ENCODE measurements at places on chromosomes 2 and 18.

DNA sequence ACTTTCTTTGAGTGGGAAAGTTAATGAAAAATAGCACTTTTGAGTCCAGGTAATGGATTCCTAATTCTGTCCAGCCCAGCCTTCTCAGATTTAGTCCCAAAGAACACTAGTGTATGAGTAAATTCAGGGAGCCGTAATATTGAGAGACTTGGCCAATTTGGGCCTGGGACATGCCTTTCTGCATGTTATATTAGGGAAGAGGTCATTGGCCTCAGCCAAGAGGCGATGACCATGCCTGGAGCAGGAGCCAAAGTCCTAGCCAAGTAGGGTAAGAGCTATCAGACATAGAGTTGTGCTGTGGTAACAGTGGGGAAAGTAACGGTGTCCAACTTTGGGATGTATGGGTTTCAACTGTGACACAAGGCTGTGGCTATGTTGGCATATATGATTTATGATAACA lies 336.5 kb upstream of the ZNF804A start:
- no peak for DNase-seq

- DNase-seq: no peak
These were observed 5.7 kb downstream of the PSME4 start for GRCh38 chr2:53964987-53965687.

DNA sequence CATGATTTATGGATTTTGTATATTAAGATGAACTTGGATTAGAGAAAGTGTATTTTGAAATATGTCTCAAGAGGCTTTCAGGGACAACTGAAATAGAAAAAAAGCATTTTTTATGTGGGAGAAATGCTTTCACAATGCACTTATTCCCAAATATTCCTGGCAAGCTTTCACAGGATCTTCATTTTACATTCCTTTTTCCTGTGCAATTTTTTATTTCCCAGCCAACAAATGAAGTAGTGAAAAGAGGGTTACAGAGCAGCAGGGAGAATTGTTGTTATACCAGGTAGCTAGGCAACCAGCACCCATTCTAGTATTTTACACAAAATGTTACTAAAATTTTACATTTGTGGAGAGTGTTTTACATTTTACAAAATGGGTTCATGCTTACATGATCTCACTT lies 167.0 kb upstream of the RPRM start:
- no peak for DNase-seq

GRCh38 chr2:111909079-111909478 lies 10.7 kb downstream of the MERTK start:
- DNase-seq: peak; percentile 47

DNA sequence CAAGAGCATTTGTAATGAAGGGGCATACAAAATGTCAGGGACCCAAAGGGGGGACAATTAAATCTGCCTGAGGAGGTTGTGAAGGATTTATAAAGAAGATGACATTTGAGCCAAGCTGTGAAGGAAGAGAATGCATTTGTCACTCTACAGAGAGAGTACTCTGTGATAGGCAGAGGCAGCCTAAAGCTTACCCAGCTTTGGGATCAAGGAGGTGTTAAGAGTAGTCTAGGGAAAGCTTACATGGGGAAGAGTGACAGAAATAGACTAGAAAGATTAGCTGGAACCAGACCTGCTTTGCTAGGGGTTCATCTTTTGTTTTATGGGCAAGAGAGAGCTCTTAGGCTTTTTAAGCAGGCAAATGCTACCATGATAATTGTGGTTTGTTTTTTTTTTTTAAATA lies 169.1 kb upstream of the CYP26B1 start:
- peak; percentile 72 for DNase-seq

DNA sequence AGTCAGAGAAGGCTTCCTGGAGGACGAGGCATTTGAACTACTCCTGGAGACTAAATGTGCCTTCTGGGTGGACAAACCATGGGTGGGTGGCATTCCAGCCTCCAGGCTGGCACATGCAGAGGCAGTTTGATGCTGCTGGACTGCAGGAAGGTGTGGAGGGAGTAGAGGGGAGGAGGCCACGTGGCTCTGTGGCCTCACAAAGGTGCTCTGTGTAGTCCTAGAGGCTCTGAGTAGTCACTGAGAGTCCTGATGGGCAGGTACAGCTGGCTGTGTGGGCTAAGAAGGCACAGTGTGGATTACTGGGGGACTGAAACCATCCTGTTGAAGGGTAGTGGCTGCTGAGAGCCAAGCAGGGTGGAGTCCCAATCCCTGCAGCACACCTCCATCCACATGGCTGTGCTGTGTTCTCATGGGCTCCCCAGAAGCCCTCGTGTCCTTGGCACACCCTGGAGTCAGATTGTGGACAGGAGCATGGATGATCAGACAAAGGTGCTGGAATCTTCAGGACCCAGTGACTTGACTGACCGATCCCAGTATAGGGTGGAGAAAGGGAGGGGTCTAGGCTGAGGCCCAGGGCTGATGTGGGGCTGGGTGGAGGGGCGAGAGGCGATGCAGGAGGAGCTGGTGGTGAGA lies 87.4 kb upstream of the HS6ST1 start:
- peak; percentile 66 for DNase-seq

DNA sequence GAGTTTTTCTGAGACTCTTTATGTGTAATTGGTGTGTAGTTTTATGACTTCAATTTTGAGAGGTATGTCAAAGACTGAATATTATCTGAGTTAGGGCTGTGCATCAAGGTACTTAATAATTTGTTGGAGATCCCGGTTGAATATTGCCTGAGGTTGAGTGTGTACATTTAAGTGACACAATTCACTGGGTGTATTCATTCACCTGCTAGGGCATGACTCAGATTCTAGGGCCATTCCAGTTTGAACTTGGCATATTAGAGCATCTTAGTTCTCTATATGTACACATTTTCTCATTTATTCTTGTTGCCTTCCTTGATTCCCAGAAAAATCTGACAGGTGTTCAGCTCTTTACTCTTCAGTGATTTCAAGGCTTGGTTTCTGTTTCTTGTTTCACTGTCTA lies 12.5 kb downstream of the MAP4K4 start:
- DNase-seq: no peak

DNA sequence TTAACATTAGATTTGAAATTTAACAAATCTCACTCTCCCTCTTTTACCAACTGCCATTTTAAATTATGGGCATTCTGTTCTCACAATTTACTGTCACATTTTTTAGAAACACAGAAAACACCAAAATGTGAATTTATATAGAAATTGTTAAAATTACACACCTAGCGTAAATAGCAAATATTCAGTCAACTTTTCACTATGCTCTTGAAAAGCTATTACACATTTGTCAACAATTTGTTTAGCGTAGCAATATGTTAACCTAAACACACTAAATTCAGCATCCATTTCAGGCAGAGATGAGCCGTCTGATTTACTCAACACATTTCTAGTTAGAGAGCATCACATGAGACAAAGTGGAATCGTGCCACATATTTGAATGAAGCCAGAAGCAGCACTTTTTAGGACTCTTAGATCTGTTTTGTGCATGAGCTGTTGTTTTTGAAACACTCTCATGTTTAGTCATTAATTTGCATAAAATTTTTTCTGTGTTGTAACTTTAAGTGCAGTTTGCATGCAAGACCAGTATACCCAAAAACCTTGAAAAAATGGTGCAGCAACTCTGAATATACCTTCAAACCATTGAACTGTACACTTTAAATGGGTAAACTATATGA lies 8.2 kb downstream of the TTC32 start:
- no peak for DNase-seq

- DNase-seq: no peak
These were observed 612.8 kb downstream of the RNF144A start for GRCh38 chr2:7530001-7530400.

GRCh38 chr18:63387861-63388260 lies 20.9 kb upstream of the KDSR start:
- no peak for DNase-seq

GRCh38 chr2:111204706-111205105 lies 84.0 kb downstream of the BCL2L11 start:
- DNase-seq: no peak

DNA sequence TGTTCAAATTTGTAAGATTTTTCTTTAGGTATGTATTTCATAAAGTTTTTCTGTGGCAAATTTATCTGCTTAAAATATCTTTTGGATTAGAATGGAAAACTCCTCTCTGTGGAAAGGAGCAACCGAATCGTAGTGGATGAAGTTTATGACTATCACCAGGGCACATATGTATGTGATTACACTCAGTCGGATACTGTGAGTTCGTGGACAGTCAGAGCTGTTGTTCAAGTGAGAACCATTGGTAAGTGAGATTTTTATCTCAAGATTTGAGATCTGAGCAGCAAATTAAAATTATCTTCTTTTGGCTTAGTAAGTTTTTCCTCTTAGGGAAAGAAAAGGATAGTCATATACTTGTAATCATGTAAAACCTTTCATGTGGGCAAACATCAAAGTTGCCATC lies 14.2 kb downstream of the IL18RAP start:
- no peak for DNase-seq

DNA sequence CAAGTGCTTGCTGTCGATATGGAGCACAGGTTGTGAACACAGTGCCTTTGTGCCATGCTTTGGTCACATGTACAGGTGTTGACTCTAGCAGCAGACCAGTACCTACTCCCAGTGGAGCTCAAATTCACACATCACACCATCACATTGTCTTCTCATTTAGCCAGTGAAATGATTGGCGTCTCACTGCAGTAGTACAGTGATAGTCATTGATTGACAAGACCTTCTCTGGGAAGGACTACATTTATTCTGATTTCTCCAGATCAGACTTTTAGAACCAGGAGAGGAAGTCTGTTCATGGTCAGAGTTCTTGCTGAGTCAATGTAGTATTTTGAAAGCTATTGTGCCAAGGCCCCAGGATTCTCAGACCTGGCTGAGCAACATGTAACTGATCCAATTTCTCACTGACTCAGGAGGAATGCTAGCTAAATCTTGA lies 75.2 kb downstream of the FMNL2 start:
- DNase-seq: no peak

DNA sequence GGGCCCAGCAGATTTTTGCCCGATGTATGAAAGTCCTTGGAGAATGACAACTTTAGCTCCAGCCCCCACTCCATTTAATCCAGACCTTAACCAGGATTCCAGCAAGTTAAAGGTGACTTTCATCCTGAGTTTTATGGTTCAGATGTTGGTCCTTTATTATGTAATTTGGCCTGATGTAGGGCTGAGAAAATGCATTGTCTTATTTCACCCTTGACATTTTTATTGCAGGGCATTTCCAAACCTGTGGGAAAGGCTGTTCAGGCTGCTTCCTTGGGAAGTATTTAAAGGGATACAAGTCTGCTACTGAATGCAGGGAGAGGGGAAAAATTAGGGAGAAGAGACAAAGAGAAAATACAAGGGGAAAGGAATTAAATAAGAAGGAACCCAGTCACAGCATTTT lies 48.8 kb downstream of the ASB1 start:
- no peak for DNase-seq

DNA sequence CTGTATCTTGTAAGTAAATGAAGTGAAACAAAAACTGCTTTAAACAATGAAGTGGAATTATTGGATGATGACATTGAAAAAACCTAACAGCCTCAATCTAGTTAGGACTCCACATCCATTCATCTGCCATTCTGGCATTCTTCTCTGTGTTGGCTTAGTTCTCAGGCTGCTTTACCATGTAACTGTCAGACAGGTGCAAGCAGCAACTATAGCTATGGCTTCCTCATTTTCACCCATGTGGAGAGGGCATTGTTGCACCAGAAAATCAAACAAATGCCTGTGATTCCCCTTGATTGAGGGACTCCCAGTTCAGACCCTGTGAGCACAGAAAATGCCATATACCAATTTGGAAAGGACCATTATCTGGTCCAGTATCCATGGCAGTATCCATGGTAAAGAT lies 129.5 kb upstream of the NYAP2 start:
- no peak for DNase-seq

- no peak for DNase-seq
These were observed 56.5 kb upstream of the RAPH1 start for GRCh38 chr2:203591642-203592041.

All from NCI-H82 (cell line).